SW 1271 (cell line): ENCODE measurements at places on chromosomes 5 and 9.

DNA sequence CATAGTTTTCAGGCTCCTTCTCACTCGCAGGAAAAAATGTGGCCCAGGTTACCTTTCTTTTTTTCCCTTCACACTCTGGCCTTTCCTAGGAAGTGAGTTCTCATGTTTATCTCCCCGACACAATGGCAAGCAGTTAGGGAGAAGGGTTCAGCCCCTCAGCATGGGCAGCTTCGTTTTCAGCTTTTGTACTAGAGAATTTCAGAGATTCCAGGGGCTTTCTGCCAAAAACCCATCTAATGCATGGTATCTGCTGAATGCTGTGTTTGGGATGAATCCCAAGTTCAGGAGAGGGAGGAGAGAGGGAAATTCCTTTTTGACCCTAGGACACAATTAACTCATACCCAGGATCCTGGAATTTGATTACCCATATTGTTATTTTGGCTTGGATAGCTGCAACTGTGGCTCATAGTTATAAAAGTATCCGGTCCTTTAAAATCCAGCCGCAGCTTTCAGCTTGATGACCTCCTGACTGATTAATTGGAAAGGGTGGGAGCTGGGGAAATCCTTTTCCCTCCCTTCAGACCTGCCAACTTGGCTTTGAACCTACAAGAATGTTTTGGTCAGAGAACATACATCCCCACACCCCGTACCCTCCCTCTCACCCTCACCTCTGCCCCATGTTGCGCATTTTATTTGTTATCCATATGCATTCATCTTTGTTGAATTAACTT is 78.4 kb downstream of the TMEM252 start:
- DNase-seq = no peak

DNA sequence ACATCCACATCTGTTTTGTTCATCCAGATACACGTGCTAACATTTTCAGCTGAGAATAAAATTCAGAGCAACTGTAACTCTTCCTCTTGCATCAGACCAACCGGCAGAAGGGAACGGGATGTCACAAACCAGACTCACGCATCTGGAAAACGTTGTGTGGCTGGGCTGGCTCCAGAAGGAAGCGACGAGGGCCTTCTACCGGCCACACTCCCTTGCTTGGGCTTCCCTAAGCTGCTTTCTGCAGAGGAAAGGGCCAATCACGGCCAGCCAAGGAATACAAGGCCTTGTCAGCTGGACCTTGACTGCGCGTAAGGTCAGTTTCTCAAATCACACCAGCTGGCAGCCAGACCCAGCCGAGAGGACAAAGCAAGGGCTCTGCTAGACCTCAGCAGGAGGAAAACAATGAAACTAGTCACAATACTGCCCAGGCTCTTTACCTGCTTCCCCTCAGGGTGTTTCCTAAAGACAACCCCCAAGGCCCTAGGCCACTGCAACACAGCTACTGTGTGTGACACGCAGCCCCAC is 106.1 kb downstream of the THBS4 start:
- no peak for DNase-seq

GRCh38 chr5:140962190-140962589 is 4.1 kb upstream of the PCDHAC2 start:
- DNase-seq = no peak

DNA sequence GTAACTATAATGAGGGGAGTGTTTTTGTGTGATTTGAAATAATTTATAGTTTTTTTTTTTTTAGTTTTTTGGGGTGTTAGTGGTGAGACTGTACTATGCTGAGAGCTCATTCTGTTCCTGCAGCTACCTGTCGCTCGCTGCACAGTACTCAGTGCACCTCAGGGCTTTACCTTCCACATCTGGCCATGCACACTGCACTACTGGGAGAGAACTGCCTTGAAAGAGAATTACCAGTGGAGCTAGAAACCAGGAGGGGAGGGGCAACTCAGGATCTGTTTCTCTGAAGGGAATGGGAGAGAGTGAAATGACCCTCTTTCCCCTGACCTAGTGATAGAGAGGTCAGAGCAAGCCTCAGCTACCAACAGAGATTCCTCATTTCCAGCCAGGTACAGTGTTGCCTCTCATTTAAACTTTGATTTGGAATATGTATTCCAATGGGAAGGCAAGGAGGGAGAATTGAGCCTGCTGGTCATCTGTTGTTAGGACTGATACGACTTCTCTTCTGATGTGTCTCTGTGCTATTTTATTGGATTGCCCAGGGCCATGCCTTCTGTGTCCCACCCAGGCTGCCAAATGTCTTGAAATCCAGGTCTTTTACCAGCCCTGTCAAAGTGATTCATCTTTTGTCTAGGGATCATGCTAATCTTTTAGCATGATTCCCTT is 8.9 kb downstream of the ATG10 start:
- no peak for DNase-seq

DNA sequence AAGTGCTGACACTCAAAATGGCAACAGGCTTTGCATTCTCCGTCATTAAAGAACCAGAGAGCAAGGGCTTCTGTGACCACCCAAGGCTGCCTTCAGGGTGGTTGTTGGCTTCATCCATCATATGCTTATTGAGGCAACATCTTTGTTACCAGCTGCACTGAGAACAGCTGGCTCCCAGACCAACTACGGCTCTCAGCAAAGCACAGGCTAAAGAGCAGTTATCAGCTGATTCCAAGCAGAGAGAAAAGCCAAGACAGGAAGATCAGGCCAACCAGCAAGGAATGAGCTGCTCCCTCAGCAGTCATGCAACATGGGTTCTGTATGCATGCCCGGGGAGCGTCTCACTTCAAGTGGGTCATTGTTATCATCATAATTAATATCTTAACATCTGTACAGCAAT is 358.9 kb downstream of the ACTL7B start:
- DNase-seq = no peak
